ENCODE measurements at places on chromosomes 5 and 9. TPM values are rescaled to one million over a fixed set of nuclear protein-coding genes. Genes with fewer than 3 reads are reported as not detected.

The TAF11L5 gene
- total RNA-seq, result not detected

The CCL27 gene
- total RNA-seq, result 0.25 TPM

The PCDHGA10 gene
- total RNA-seq, result 10.5 TPM

The RNF180 gene
- 2.3 TPM for total RNA-seq

The P4HA2 gene
- 53.4 TPM for total RNA-seq

The DMGDH gene
- total RNA-seq, result 3.3 TPM

The HEXB gene
- 196 TPM for total RNA-seq

The SHISAL2B gene
- not detected for total RNA-seq

The GLDC gene
- total RNA-seq, result 14.2 TPM

The TMEM171 gene
- 9.1 TPM for total RNA-seq

The SH3PXD2B gene
- total RNA-seq, result 28.5 TPM

The CD180 gene
- not detected for total RNA-seq

The AMBP gene
- total RNA-seq, result not detected

The GPBP1 gene
- total RNA-seq, result 20.5 TPM

The CEL gene
- total RNA-seq, result 0.16 TPM

The ZNF608 gene
- total RNA-seq, result 65.4 TPM

The LCN15 gene
- not detected for total RNA-seq

The SLC9A3 gene
- total RNA-seq, result 3.4 TPM

The GPR150 gene
- total RNA-seq, result under 0.01 TPM

The HMCN2 gene
- total RNA-seq, result not detected

The ORM1 gene
- not detected for total RNA-seq

The SLC24A2 gene
- not detected for total RNA-seq

The PCDHGA3 gene
- 0.65 TPM for total RNA-seq

The FAM169A gene
- total RNA-seq, result 4.3 TPM

The CCDC152 gene
- total RNA-seq, result 0.25 TPM

The CCL21 gene
- not detected for total RNA-seq

The SCAI gene
- 3.6 TPM for total RNA-seq

The ITGA1 gene
- 3.7 TPM for total RNA-seq

The CCIN gene
- 1.6 TPM for total RNA-seq

The SELENOP gene
- 0.65 TPM for total RNA-seq

The AQP3 gene
- 6.2 TPM for total RNA-seq

The CAVIN4 gene
- total RNA-seq, result 0.33 TPM

The TXNDC8 gene
- total RNA-seq, result not detected

The TNFSF8 gene
- not detected for total RNA-seq

The FREM1 gene
- total RNA-seq, result under 0.01 TPM

The CA9 gene
- total RNA-seq, result 0.16 TPM

The BHMT2 gene
- 0.98 TPM for total RNA-seq

The ZNF79 gene
- 2.9 TPM for total RNA-seq

The DAPK1 gene
- total RNA-seq, result 71.0 TPM

The DBN1 gene
- total RNA-seq, result 348 TPM

The FBN2 gene
- 24.6 TPM for total RNA-seq

The ATG12 gene
- total RNA-seq, result 27.5 TPM

The GZMA gene
- total RNA-seq, result not detected

The RGS7BP gene
- total RNA-seq, result not detected

The TRIP13 gene
- total RNA-seq, result 80.8 TPM

The ANKRD31 gene
- total RNA-seq, result not detected

The FOXI1 gene
- total RNA-seq, result not detected

The BASP1 gene
- 73.3 TPM for total RNA-seq

The HAPLN1 gene
- total RNA-seq, result 0.76 TPM

The WDR38 gene
- total RNA-seq, result not detected

The LECT2 gene
- not detected for total RNA-seq

The SH3TC2 gene
- 0.65 TPM for total RNA-seq

The CD74 gene
- 41.6 TPM for total RNA-seq
